ENCODE measurements at places on chromosomes 1 and 21.

DNA sequence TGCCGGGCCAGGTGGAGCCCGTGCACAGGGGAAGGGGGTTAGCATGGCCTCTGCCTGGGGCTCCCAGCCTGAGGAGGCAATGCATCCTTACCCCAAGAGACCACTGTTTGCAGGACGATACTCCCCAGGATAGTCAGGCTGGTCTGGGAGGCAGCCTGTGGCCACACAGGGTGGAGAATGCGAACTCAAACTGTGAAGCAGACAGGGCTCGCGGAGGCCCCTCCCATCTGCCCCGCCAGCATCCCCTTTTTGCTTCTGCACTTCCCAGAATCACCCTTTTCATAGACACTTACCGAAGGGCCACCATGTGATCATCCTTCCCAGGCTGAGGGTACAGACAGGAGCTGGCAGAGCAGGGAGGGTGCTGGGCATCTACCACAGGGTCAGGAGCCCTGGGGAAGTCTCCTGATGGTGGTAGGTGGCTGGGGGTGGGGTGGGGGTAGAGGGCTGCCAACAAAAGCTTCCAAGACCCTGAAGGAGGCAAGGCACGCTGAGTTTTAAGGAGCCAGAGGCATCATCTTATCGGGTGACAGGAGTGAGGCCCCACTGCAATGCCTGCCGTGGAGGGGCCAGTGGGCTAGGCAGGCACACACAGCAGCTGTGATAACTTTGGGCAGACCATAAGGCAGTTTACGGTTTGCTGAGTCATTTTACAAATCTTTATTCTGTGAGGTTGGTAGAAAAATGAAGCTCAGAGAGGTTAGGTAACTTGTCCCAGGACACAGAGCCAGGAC is 31.3 kb upstream of the BTG2 start:
- no peak for DNase-seq

- DNase-seq: no peak
Observed at GRCh38 chr1:33021567-33022431, 14.9 kb downstream of the AK2 start.

- DNase-seq: no peak
Observed at GRCh38 chr1:49204720-49205119, 428.0 kb upstream of the BEND5 start.

GRCh38 chr1:154860156-154860870 is 9.8 kb downstream of the KCNN3 start:
- no peak for DNase-seq

DNA sequence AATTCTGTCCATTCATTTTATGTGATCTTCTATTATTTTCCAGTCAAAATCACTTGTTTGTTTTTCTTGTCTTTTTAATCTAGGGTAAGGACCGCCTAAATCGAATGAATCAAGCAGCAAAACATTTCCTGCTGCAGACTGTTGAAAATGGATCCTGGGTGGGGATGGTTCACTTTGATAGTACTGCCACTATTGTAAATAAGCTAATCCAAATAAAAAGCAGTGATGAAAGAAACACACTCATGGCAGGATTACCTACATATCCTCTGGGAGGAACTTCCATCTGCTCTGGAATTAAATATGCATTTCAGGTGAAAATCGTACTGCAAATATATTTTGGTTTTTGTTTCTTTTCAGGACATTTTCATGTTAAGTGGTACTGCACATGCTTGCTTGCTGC is 20.5 kb downstream of the CLCA4 start:
- DNase-seq: no peak

DNA sequence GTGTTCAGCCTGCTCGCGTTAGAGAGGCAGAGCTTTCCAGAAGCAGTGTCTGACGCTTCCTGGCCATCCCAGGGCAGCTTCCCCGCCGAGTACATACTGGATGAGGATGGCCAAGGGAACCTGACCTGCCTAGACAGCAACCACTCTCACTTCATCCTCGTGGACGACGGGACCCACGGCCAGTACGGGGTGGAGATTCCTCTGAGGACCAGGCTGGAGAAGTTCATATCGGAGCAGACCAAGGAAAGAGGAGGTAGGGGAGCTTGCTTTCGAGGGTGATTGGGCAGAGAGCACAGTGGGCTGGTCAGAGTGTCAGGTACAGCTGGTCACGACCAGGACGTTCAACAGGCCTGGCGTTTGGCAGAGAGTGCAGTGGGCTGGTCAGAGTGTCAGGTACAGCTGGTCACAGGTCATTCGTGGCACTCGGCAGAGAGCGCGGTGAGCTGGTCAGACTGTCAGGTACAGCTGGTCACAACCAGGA is 22.4 kb downstream of the TRPM2 start:
- no peak for DNase-seq

- no peak for DNase-seq
Observed at GRCh38 chr1:201562257-201562656, 23.3 kb downstream of the NAV1 start.

DNA sequence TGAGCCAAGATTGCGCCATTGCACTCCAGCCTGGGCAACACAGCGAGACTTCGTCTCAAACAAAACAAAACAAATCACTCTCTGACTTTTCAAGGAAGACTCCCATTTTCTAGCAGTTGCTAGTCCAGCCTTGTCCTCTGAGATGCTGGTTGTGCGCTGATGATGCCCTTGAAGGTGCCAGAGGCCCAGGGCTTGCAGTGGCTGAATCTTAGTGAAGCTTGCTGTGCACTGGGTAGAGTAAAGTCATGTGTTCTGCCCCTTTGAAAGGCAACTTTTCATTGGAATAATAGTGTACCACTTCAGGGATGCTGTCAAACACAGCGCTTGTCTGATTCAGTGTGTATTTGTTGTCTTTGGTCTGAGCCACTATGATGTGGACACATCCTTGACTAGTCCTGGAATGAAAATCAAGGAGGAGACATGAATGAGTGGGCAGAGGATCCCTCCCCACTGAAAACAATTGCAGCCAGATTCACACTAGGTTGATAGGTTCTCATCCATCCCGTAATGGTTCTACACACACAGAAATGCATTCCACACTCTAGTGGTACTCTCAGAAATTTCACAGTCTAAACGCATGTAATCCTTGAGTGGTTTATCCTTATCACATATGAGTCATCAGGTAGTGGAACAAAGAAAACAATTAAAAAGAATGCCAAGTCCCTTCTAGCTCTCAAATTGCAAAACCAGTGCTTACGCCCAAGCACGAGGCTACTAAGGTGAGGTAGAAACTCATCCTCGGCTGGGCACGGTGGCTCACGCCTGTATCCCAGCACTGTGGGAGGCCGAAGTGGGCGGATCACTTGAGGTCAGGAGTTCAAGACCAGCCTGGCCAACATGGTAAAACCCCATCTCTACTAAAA is 17.8 kb upstream of the TDRD10 start:
- DNase-seq: no peak

- DNase-seq: peak; percentile 83
Observed at GRCh38 chr1:234478481-234479309, at the start of gene TARBP1. Gene TARBP1, minus strand, starts transcription at chr1:234479179. Its CDS starts 76 bp downstream, at chr1:234479103.

GRCh38 chr1:15940110-15941043 is 35.5 kb downstream of the ZBTB17 start:
- DNase-seq: no peak

GRCh38 chr1:53174971-53175913 is 21.4 kb upstream of the CPT2 start:
- no peak for DNase-seq

DNA sequence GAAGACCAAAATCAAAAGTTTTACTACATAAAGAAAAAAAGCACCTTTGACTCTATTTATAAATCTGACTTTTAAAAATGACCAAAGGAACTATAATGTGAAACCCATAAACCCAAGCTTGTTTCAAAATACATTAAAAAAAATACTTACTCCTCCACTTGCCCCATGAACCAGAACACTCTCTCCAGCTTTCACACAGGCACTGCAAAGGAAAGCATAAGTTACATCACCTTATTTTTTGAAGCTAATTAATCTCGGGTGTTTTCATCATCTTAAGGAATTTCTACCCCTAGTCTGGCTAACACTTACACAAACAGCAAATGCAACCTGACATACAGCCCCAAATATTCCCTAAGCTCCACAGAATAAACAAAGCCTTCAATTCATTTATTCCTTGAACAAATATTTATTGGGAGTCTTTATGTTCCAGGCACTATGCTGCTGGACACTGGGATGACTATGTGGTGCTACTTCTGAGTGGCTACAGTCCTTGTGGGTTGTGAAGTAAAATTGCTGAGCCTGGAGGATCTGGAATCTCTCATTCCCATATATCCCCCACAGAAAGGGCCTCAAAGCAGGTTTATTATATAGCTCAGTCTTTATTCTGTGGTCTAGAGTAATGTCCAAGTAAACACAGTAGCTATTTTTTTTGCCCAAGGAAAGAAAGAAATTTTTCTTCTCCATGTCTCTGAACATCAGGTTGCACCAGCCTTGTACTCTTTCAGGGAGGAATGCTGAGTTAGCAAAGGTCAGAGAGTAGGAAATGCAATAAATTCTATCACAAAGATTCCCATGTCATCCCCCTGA is 18.2 kb downstream of the CRYZ start:
- DNase-seq: no peak
